GM13977 (cell line): ENCODE measurements at places on chromosomes 6 and 20.

GRCh38 chr6:72863131-72863530 is 241.3 kb downstream of the KCNQ5 start:
- no peak for DNase-seq

DNA sequence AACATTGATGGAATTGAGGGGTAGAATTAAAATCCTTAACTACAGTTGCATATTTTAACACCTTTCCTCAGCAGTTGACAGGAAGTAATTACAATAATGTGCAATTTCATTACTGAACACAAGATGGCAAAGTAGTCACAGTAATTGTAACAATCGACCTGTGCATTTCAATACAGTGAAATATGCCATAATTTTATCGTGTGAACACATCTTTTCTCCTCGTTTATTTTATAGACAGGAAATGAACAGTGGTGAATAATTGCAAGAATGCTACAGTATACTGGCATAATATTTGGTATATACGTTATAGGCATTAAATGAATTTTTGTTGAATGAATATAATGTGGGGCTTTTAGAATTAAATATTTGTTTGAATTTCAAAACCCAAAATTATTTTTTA is 25.0 kb downstream of the CYB5R4 start:
- peak; percentile 43 for DNase-seq

DNA sequence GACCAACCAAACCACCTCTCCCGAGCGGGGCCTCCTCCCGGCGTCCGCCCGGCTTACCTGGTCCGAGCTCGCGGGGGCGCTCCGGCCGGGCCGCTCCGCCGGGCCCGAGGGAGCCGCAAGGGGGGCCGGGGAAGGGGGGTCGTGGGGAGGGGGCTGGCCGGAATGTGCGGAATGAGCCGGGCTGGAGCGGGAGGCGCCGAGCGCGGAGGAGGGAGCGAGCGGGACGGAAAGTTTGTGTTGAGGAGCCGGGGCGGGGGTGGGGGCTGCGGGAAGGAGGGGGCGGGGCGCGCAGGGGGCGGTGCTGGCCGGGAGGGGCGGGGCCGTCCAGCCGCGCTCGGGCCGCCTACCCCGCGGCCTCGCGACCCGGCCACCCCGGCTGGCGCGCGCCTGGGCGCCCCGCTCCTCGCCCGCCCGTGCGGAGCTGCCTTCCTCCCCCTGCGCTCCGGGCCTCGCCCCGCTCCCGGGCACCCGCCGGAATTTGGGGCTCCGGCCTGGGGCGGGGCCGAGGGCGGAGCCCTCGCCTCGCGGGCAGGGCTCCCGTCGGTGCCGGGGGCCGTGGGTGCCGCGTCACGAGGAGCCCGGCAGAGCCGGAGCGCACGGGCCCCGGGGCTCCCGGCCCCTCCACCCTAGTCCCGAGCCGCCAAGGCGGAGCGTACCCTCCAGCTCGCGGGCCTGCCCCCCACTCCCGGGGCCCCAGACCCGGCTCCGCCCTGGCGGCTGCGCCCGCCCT is at the start of gene TEAD3:
TEAD3 (minus strand) TSS at position 239 of the 730 bp plus-strand sequence.
- DNase-seq: peak; percentile 95

GRCh38 chr6:117668736-117669135 is 6.5 kb upstream of the NUS1 start:
- no peak for DNase-seq

DNA sequence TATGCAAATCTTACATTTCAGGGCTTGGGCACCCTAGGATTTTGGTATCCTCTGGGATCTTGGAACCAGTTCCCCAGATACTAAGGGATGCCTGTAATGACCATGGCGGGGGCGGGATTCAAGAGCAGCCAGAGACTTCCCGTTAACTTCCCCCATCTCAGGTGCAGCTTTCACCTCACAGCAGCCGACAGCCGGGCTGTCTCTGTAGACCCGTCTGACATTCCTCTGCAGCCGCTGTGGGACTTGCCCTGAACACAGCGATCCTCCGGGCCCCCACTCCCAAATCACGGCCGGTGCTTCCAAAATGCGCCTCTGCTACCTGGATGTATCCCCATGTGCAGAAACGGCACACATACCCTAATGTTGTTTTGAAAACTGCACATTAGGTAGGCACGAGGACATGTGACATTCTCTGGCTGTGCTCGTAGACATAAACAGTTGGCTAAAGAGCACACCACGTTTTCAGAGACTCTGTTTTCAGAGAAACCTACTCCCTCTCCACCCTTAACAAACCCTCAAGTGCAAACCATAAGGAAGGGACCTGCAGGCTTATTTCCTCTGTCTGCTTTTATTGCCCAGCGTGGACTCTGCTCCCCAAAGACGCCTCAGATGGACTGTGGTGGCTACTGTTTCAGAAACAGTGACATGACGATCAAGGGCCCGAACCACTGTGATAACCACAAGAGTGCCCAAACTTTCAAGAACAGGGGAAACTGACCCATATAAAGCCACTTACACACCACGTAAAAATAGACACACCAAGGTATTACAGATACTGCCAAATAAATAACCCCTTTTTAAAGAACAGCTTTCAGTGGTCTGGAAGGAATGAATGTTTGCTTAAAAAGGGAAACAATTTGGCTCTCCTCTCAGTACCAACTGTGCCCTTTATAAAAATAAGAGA is 72.9 kb upstream of the FOXC1 start:
- DNase-seq: no peak

DNA sequence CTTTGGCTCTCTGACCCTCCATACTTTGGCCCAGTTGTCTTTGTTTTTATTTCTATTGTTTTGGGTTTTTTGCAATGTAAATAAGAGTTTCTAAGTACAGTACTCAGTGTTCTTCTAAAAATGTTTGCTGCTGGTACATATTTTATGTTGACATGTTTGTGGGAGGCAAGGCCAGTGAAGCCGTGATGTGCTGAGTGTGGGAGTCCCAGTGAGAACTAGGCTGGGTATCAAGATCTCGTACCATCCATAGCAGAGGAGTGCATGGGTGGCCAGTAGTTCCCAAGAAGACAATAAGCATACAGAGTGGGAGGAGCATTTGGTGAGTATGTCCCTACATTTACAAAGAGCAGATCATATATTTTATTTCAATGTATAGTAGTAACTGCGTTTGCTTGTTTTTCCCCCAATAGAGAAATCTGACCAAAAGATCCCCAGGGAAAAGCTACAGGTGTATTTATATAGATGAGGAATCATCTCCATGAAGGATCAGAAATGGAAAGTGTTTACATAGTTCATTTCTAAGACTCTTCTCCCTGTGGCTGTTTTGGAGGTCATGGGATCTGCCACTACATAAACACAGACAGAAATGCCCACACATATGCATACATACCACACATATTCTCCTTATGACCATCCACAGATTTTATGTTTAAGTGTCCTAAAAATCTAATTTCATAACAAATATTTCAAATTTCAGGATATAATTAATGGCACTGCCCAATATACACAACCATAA is 285.9 kb downstream of the ALDH8A1 start:
- no peak for DNase-seq

DNA sequence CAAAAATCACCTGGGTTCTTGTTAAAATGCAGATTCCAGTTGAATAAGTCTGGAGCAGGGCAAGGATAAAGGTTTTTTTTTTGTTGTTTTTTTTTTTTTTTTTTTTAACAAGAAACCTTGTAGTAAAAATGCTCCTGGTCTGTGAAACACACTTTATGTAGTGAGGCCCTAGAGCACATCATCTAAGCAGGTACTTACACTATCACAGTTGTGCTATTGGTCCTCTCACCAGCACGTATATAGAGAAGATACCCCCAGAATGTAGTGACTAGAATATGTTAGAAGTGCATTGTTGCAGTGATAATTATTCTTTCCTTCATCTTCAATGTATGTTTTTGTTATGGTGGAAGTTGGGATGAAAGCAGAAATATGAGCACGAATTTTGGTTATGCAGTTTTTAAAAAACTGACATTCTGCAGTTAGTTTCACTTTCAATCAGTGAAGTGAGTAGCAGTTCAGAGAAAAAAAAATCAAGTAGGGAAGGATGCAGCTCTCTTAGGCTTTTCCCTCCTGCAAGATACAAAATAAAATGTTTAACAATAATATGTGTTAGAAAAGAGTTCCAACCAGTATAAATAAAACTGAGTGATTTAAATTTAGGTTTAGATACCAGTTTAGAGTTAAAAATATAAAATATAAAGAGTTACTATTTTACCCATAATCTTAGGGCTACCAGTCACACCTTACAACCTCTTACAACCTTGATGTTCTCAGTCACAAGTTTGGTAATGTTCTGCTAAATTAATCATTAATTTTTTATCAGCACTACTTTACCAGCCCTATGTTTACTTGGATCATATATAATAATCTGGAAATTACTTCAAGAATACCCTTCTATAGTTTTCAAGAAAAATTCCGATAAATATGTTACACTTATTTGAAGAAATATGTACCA is 9.2 kb upstream of the DEFB113 start:
- no peak for DNase-seq

- DNase-seq: peak; percentile 90
Observed at GRCh38 chr6:2940010-2940850, 31.1 kb downstream of the SERPINB6 start.

DNA sequence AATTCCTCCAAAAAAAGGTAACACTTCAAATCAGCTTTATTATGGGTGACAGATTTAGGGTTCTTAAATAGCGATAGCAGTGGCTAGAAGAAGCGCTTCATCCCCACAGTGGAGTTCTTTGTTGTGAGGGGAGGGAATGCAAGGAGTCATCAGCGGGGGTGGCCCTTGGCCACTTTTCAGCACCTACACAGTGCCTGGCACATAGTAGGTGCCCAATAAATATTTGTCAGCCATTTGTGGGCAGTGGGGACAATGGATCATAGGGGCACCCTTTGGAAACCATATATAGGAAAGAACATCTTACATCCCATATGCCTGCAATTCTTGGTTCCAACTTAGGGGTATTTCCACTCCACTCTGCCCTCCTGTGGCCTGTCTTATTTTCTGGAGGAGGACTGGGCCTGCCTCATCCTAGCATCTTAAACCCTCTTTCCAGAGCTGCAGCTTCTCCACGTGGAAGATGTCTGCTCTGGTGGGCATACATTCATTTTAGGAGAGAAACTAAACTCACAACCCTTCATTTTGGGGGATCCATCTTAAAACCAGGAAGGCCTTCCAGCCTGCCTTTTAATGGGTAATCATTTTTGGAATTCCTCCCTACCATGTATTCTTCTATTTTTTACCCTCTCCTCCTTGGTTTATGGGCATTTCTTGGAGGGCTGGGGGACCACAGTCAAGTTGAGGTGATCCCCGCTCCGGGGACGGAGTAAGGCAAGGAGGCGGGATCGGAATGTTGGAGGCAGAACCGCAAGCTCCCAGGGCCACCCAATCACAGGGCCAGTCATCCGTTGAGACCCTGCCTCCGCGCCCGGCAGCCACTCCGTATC is 2.6 kb upstream of the GPSM3 start:
- no peak for DNase-seq

DNA sequence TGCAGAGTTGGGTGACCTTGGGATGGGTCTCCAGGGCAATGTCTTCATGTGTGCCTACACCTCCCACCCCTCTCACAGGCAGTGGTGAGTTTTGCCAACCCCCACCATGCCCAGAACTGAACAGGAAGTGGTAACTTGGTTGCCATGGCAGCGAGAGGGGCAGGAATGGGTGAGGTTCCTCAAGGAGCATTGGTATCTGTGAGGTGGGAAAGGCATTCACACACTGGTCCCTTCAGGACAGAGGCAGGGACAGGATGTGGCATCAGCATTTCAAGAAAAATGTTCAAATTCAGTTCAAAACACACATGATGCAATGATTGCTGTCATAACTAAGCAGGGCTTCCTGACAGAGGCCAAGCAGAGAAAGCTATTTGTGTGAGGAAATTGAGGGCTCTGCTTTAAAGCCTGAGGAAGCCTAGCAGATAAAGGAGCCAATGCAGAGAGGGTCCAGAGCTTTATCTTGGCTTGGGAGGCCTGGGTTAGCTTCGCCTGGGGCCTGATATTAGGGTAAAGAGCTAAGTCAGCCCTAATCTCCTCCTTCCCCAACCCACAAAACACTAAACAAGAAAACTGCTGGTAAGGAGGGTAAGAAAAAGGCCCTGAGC is 551 bp downstream of the TREML2 start:
- DNase-seq: peak; percentile 41

GRCh38 chr20:60921022-60921622 is 330.9 kb upstream of the CDH4 start:
- DNase-seq: no peak

DNA sequence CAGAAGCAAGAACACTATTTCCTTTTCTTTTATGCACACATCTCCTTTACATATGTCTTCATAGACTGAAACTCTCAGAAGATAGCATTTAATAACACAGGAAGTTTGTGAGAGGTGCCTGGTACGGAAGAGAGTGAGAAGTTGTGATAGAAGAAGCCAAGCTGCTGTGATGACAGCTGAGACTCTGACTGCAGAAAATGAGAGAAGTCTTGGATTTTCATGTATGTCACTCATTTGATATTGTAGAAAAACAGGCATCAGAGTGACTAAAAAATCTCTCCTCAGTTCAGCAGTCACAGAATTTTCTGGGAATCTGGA is 154.9 kb upstream of the BMP2 start:
- no peak for DNase-seq

GRCh38 chr20:61082720-61083119 is 169.3 kb upstream of the CDH4 start:
- no peak for DNase-seq

- DNase-seq: no peak
Observed at GRCh38 chr6:33683576-33684427, 27.7 kb downstream of the UQCC2 start.

GRCh38 chr20:1802385-1803060 is 92.7 kb upstream of the SIRPA start:
- DNase-seq: peak; percentile 83

- no peak for DNase-seq
Observed at GRCh38 chr6:107629548-107630129, 139.7 kb downstream of the SOBP start.

GRCh38 chr6:168935628-168936010 is 318.0 kb downstream of the THBS2 start:
- no peak for DNase-seq

- DNase-seq: no peak
Observed at GRCh38 chr6:83061190-83061589, 4.5 kb downstream of the UBE3D start.

DNA sequence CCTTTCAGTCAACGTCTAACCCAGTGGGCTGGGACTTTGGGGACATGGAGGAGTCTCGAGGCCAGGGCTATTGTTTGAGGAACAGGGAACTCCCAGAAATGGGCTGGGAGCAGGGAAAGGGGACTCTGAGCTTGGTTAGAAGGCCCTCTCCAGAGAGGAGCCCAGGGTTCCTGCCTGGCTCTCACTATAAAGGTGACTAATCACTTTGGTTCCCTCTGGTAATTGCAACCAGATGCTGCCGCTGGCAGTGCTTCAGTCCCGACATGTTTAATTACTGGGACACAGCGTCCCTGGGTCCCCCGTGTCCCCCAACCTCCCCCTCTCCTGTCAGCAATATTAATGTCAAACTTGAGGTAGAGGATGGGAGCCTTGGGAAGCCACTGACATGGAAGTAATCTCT is 5.0 kb upstream of the GDF5 start:
- no peak for DNase-seq

DNA sequence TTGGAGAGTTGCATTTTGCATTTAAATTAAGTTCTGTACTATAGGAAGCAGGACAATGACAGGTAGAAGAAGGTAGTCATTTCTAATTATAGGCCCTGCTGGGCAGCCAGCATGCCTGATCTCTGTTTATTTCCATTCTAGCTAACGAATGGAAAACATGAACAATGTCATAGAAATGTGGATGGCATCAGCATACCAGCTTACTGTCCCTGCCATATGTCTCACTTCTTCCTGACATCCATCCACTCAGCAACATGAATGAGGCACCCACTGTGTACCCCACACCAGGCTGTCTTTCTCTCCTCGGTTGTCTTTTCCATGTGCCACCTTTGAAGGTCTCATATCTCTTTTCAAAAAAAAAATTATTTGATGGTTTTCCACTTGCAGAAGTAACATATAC is 11.1 kb downstream of the ADTRP start:
- no peak for DNase-seq
